ENCODE measurements at places on chromosomes 11 and 22. TPM values are rescaled to one million over a fixed set of nuclear protein-coding genes. Genes with fewer than 3 reads are reported as not detected.

DNA sequence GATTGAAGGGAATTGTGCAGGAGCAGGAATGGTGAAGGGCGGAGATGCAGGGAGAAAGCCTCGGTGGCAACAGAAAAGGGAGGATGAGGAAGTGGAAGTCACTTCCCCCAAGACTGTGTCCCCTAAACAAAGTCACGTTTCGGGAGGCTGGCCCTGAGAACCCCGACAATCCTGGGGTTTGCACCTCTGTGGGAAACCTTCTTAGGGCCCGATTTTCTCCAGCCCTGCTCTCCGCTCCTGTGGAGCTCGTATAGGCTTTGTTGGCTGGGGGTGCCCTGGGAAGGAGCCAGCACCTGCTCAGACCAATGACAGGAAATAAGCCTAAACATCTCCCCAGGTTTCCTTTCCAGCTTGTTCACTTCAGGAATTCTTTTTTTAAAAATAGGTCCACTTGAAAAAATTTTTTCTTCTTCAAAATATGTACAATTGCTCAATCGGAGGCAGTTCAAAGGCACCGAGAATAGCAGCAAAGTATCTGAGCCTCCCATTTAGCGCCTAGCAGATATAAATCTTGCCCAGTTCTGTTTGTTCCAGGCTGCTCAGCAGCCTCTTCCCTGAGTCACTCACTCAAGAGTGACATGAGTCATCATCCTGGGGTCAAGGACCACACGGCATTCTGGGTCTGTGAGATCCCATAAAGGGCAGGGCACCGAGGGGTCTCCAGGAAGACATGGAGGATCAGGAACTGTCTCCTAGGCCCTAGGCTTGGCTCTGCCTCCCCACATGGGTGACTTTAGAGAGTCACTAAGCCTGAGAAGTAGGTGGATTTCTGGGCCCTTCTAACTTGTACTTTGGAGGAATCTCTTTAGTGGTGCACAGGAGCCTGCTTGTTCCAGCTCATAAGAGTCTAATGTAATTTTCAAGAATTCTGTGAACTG, 34.0 kb downstream of the IRAG1 start:
- H3K4me1 ChIP-seq, result peaks cover 26% of the 10 kb centered on the region
- H3K27ac ChIP-seq, result peak overlapping the region; percentile 19
- no peak overlapping the region for H3K4me3 ChIP-seq
- H3K27me3 ChIP-seq, result no peaks in the 10 kb centered on the region
- H3K36me3 ChIP-seq, result no peaks in the 10 kb centered on the region
- DNase-seq, result peak; percentile 12

The CTSF gene
- 6.3 TPM for total RNA-seq

DNA sequence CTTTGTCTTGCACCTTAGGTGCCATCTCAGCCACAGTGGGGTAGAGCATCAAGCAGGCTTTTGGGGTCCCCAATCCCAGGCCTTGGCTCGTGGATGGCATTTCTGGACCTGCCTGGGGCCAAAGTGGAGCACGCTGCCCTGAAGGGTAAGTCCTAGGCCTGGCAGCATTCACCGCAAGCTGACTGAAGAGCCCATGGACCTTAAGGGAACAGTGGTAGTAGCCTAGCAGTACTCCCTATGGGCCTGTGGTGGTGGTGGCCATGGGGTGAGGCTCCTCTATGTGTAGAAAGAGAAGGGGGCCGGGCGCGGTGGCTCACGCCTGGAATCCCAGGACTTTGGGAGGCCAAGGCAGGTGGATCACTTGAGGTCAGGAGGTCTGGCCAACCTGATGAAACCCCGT, 36.9 kb downstream of the PIWIL3 start:
- no peak overlapping the region for H3K4me3 ChIP-seq
- DNase-seq, result no peak
- no peaks in the 10 kb centered on the region for H3K4me1 ChIP-seq
- peaks cover 25% of the 10 kb centered on the region for H3K27me3 ChIP-seq

GRCh38 chr11:22304337-22304961, 33.7 kb upstream of the SLC17A6 start:
- no peak for DNase-seq
- H3K27me3 ChIP-seq, result peaks cover 9% of the 10 kb centered on the region
- H3K4me3 ChIP-seq, result no peak overlapping the region
- no peaks in the 10 kb centered on the region for H3K4me1 ChIP-seq

The CELSR1 gene
- 0.83 TPM for total RNA-seq

The OR8K1 gene
- total RNA-seq, result not detected

The MOGAT2 gene
- total RNA-seq, result not detected

DNA sequence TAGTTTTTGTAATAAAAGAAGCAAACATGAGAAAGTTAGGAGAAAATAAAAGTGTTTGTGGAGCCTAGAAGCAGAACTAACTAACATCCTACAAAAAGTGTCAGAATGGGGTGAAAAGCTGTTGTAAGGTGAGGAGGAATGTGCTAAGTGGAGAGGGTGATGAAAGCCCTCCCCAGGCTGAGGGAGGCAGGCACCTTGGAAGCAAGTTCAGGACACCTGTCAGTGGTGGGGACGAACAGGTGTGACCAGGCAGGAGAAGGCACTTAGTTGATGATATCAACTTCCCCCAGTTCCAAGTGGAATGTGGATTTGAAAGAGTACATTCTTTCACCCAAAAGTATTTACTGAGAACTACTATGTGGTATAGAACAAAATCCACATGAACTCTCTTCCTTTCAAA, 18.7 kb upstream of the BMAL1 start:
- DNase-seq, result no peak
- H3K4me1 ChIP-seq, result peaks cover 18% of the 10 kb centered on the region
- no peaks in the 10 kb centered on the region for H3K36me3 ChIP-seq
- H3K27ac ChIP-seq, result no peak overlapping the region
- H3K4me3 ChIP-seq, result peak overlapping the region; percentile 11

- no peaks in the 10 kb centered on the region for H3K4me1 ChIP-seq
- DNase-seq, result no peak
- H3K36me3 ChIP-seq, result peaks cover 5% of the 10 kb centered on the region
- H3K27me3 ChIP-seq, result no peaks in the 10 kb centered on the region
- no peak overlapping the region for H3K4me3 ChIP-seq
Measured at GRCh38 chr11:12263141-12263693, 114.2 kb upstream of the PARVA start.

- no peak overlapping the region for H3K27ac ChIP-seq
- no peaks in the 10 kb centered on the region for H3K27me3 ChIP-seq
- peaks cover 27% of the 10 kb centered on the region for H3K4me1 ChIP-seq
- peaks cover 3% of the 10 kb centered on the region for H3K36me3 ChIP-seq
- DNase-seq, result no peak
Measured at GRCh38 chr11:72083414-72083813, 2.8 kb downstream of the LRRC51 start.

- H3K36me3 ChIP-seq, result no peaks in the 10 kb centered on the region
- H3K4me3 ChIP-seq, result no peak overlapping the region
- H3K27ac ChIP-seq, result no peak overlapping the region
- DNase-seq, result no peak
- H3K4me1 ChIP-seq, result no peaks in the 10 kb centered on the region
- no peaks in the 10 kb centered on the region for H3K27me3 ChIP-seq
Measured at GRCh38 chr22:49072996-49073645, 754.6 kb downstream of the BRD1 start.

The KLHL35 gene
- 0.93 TPM for total RNA-seq

- H3K27ac ChIP-seq, result no peak overlapping the region
- no peak for DNase-seq
- no peaks in the 10 kb centered on the region for H3K4me1 ChIP-seq
Measured at GRCh38 chr11:72899238-72899637, 85.0 kb downstream of the ATG16L2 start.

GRCh38 chr22:39245130-39246039, 603 bp upstream of the PDGFB start:
- peak overlapping the region; percentile 75 for H3K4me3 ChIP-seq
- no peaks in the 10 kb centered on the region for H3K36me3 ChIP-seq
- peaks cover 59% of the 10 kb centered on the region for H3K27me3 ChIP-seq
- DNase-seq, result no peak

- no peaks in the 10 kb centered on the region for H3K36me3 ChIP-seq
- no peak overlapping the region for H3K4me3 ChIP-seq
- H3K27me3 ChIP-seq, result no peaks in the 10 kb centered on the region
Measured at GRCh38 chr11:131940126-131940525, 569.7 kb downstream of the NTM start.

The OR6T1 gene
- total RNA-seq, result not detected

The BTG4 gene
- 0.23 TPM for total RNA-seq

The PHF21B gene
- 0.72 TPM for total RNA-seq

The INSC gene
- 0.96 TPM for total RNA-seq

GRCh38 chr11:111329306-111330204, 31.2 kb downstream of the POU2AF3 start:
- H3K4me3 ChIP-seq, result no peak overlapping the region
- no peak for DNase-seq
- no peaks in the 10 kb centered on the region for H3K36me3 ChIP-seq

DNA sequence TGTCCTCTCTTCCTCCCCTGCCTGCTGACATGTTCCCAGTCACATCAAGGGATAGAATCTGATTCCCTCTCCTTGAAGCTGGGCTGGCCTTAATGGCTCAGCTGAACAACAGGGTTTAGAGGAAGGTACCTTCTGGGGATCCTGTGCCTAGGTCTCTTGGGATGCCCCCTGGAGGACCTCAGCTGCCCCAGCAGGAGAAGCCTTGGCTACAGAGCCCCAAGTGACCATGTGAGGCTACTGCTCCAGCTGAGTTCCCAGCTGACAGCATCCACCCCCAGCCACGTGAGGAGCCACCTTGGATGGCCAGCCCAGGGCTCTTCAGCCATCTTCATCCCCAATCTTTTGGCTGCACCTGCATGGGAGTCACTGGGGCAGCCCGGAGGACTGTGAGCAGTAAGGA, 1499.3 kb downstream of the TBC1D22A start:
- no peak overlapping the region for H3K27ac ChIP-seq
- no peak overlapping the region for H3K4me3 ChIP-seq
- H3K36me3 ChIP-seq, result no peaks in the 10 kb centered on the region
- DNase-seq, result no peak

- no peak overlapping the region for H3K27ac ChIP-seq
- no peaks in the 10 kb centered on the region for H3K27me3 ChIP-seq
- H3K36me3 ChIP-seq, result no peaks in the 10 kb centered on the region
- no peak overlapping the region for H3K4me3 ChIP-seq
Measured at GRCh38 chr22:23278883-23279675, 98.8 kb downstream of the BCR start.

- no peak for DNase-seq
- no peaks in the 10 kb centered on the region for H3K36me3 ChIP-seq
- no peaks in the 10 kb centered on the region for H3K27me3 ChIP-seq
- H3K4me1 ChIP-seq, result no peaks in the 10 kb centered on the region
- no peak overlapping the region for H3K27ac ChIP-seq
Measured at GRCh38 chr11:8250434-8250833, 13.2 kb downstream of the LMO1 start.

DNA sequence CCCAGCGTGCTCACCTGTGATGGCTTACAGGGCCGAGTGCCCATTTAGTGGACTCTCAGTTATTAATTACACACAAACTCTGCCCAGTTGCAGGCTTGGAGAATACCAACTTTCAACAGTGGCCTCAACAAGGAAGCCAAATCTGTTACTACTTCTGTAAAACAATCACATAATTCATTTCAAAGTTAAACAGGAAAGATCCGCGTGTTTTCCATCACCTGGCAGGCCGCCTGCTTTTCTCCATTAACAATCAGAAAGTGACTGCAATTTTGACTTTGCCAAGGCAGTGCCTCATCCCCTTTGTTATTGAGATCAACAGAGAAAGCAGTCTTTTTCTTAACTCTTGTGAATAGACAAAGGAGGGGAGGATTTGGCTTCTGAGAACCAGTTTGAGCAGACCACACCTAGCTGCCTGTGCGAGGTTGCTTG, 77.7 kb downstream of the BARX2 start:
- no peaks in the 10 kb centered on the region for H3K36me3 ChIP-seq
- H3K4me1 ChIP-seq, result peaks cover 2% of the 10 kb centered on the region
- no peak overlapping the region for H3K4me3 ChIP-seq
- peaks cover 14% of the 10 kb centered on the region for H3K27me3 ChIP-seq
- DNase-seq, result no peak
- H3K27ac ChIP-seq, result no peak overlapping the region

The CARD16 gene
- total RNA-seq, result 10.8 TPM

The HPX gene
- 1.6 TPM for total RNA-seq

The SLC6A5 gene
- not detected for total RNA-seq

DNA sequence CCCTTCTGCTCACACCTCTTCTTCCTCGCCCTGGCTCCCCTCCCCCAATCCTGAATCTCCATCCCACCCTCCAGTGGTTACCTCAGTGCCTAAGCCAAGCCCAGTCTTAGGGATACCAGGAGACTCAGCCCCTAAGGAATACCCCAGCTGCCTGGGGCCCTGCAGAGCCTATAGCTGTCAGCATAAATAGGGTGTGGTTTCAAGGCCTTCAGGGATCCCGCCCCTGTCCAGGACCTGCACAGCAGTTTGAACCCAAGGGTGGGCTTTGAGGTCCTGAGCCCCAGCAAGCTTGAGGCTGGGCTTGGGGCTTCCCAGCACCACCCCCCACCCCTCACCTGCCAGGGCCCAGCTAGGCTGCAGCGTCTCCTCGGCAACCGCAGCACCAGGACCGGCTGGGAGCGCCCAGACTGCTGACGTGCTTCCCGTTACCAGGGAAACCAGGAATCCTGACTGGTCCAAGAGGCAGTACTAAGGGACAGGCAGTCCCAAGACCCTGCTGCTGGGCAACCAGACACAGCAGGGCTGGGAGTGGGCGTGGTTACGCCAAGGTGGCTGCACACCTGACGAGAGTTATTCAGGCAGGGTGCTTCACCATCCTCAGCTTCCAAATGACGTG, 13.7 kb downstream of the APBB1 start:
- peaks cover 11% of the 10 kb centered on the region for H3K36me3 ChIP-seq
- no peak for DNase-seq
- H3K4me1 ChIP-seq, result peaks cover 85% of the 10 kb centered on the region
- H3K27me3 ChIP-seq, result no peaks in the 10 kb centered on the region

- H3K4me1 ChIP-seq, result no peaks in the 10 kb centered on the region
- H3K27me3 ChIP-seq, result no peaks in the 10 kb centered on the region
- no peak for DNase-seq
- H3K4me3 ChIP-seq, result no peak overlapping the region
- no peaks in the 10 kb centered on the region for H3K36me3 ChIP-seq
- H3K27ac ChIP-seq, result no peak overlapping the region
Measured at GRCh38 chr11:81005595-81005994, 1564.8 kb upstream of the TENM4 start.

The CECR2 gene
- total RNA-seq, result 0.23 TPM

DNA sequence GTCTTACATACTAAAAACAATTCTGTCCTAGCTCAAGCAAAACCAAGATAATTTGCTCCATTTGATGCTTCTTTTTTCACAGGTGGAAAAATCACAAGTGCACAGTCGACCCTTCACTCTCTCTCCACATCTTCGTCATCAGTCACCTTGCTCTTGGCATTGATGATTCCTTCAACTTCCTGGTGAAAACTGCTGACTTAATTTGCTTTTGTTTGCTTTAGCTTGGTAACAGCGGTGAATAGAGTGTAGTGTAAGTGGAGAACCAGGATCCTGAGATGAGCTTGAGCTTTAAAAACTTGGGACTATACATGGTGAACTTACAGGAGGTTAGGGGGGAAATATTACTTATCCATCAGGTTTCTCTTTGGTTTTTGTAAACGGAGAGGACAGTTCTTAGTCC, 331.1 kb upstream of the ARHGAP42 start:
- H3K4me1 ChIP-seq, result no peaks in the 10 kb centered on the region
- no peaks in the 10 kb centered on the region for H3K27me3 ChIP-seq
- H3K36me3 ChIP-seq, result no peaks in the 10 kb centered on the region
- H3K27ac ChIP-seq, result no peak overlapping the region
- no peak for DNase-seq

The SELENOM gene
- total RNA-seq, result 13.5 TPM

Data from activated T-cell treated with anti-CD3 and anti-CD28 coated beads, Interleukin-2, amount 50 U/mL, for 72 hours (primary cell).